ENCODE measurements at places on chromosomes 2 and 18.

- DNase-seq = no peak
Observed at GRCh38 chr2:10984418-10985135, 72.8 kb downstream of the KCNF1 start.

GRCh38 chr2:217521820-217522219 is 481.0 kb downstream of the TNS1 start:
- DNase-seq = no peak

- no peak for DNase-seq
Observed at GRCh38 chr2:234198976-234199375, 148.5 kb downstream of the SPP2 start.

DNA sequence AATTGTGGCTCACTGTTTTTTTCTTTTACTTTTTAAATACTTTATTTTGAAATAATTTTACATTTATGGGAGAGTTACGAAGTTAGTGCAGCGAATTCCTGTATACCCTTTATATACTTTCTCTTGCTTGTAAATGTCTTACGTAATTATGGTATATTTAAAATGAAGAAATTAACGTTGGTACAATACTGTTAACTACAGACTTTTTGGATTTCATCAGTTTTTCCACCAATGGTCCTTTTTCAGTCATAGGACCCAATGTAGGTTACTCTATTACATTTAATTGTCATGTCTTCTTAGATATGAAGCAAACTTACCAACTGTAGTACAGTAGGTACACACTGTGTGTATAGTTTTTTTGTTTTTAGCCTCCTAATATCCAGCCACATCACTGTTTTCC is 76.3 kb downstream of the BOLA3 start:
- no peak for DNase-seq

DNA sequence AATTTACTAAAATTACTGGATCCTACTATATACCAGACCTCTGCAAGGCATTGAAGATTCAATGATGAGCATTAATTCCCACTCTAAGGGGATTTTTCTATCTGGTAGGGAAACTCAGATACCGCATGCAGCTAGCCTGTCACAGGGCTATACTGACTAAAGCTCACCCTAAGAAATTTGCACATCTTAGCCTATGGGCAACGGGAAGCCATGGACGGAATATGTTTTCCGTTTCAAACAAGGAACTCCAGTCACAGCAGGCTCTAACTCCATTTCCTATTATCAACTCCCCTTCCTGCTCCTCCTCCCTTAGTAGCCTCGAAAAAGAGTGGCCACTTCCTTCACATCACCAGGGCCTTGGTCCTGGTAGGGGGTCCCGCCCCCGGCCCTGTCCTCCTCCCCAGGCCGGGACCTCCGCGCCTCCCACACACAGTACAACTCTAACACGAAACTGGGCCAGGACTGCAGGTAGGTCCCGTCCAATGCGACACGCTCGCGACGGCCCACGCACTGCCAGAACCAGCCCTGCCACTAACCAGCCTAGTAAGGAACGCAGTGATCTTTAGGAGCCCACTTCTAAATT is 659 bp upstream of the COX5B start:
- DNase-seq = no peak

DNA sequence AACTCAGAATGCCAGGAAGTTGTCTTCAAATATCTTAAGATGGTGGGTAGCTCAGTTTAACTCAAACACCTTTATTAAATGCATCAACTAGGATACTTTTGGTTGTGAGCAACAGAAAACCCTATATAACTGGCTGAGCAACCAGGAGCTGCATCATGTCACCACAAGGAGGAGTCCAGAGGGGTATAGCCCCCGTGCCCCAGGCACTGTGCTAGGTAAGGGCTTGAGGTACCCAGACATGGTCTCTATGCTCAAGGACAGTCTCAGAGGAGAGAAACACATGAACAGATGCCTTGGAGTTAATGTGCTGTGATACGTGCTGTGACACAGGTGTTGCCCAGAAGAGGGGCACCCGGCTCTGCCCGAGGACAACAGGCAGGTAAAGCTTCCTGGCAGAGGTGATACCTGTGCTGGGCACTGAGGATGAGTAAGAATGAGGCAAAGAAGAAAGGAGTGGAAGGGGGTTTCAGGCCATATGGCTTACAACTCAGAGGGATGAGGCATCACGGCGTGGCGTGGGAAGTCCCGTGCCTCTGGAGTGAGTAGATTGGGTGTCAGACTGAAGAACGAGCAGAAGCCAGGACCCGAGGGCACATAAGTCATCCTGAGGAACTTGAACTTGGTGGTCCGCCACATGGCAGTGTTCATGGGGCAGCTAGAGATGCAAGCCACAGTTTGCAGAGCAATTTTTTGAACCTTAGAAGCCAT is 32.0 kb upstream of the CAB39 start:
- DNase-seq = peak; percentile 52

DNA sequence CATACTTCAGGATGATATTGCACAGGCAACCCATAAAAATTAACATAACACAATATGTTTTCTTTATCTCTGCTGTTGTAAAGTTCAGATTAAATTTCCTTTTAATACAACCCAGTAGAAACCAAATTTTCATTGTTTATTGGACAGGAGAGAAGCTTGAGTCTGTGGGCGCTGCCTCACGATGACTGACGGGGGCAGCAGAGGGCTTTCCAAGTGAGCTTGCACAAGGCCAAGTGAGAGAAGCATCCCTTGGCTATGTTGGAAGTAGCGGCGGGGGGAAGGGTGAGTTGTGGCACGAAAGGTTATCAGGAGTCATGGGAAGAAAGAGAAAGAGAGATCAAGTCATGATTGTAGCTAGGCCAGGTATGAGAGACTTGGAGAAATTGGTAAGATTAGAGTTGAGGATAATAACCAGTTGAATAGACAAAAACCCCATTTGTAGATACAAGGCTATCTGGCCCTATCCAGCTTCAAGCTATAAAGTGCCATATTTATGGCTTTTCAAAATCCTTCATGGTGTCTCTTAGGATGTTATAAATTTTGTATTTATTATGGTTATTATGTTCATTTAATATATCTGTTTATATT is 413.7 kb upstream of the FAM98A start:
- DNase-seq = peak; percentile 38

DNA sequence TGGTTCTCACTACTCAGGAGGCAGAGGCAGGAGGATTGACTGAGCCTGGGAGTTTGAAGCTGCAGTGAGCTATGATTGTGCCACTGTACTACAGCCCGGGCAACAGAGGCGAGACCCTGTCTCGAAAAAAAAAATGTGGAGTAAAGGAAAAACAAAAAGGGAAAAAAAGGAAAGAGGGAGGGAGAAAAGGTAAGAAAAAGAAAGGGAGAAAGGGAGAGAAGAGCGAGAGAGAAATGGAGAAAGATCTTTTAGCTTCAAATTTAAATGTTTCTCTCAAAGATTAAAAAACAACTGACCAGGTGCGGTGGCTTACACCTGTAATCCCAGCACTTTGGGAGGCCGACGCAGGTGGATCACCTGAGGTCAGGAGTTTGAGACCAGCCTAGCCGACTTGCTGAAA is 7.9 kb upstream of the RNF138 start:
- DNase-seq = no peak

GRCh38 chr2:118251427-118251826 is 163.2 kb downstream of the INSIG2 start:
- DNase-seq = no peak

- no peak for DNase-seq
Observed at GRCh38 chr2:177296040-177296439, 31.5 kb upstream of the NFE2L2 start.
